ENCODE measurements at places on chromosomes 3 and 15.

- no peak for DNase-seq
These were observed 22.4 kb upstream of the ALDH1A2 start for GRCh38 chr15:58087871-58088270.

- no peak for DNase-seq
These were observed 14.6 kb upstream of the FANCD2 start for GRCh38 chr3:10011631-10012030.

- no peak for DNase-seq
These were observed 39.8 kb upstream of the SPRED1 start for GRCh38 chr15:38212729-38213351.

- DNase-seq, result no peak
These were observed 53.7 kb upstream of the TRAK1 start for GRCh38 chr3:42037318-42037945.

DNA sequence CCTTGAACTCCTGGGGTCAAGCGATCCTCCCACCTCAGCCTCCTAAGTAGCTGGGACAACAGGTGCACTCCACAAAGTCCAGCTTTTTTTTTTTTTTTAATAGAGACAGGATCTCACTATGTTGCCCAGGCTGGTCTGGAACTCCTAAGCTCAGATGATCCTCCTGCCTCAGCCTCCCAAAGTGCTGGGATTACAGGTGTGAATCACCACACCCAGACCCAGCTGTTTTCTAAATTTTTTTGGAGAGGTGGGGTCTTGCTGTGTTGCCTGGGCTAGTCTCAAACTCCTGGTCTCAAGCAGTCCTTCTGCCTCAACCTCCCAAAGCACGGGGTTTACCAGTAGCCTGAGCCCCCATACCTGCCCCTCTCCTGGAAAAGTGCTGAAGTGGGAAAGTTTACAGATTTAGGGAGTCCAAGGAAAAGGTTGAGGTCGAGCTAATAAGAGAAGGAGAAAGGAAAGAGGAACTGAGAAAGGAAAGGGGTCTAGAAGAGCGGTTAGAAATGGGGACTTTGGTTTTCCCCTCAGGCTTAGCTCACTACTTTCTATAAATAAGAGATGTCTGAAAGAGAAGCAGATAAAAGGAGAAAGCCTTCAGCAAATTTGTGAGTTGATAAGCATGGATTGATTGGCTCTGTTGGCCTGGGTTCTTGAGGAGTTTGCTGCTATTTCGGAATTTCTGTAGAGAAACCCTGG lies 23.6 kb downstream of the UBE2E1 start:
- no peak for DNase-seq

- no peak for DNase-seq
These were observed 33.9 kb downstream of the RNU5B-1 start for GRCh38 chr15:65338366-65338765.

DNA sequence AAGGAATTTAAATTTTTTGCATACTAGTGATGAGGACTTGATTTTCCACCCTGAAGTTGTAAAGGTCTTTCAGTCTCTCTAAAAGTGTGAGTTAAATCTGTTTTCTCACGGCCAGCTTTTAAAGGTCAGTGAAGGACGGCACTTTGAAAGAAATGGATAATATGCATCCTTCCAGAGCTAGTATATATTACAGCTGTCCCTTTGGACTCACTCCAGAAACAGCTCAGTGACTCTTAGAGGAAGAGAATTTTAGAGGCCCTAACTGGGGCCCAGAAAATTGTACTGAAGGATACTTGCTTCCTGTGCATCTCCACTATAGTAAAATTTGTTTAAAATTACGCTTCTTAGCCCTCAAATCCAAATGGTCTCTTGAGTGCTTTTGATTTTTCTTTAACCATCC lies 41.6 kb downstream of the PIK3CA start:
- DNase-seq, result no peak

GRCh38 chr3:9876991-9877390 lies 3.1 kb downstream of the CIDEC start:
- DNase-seq, result no peak

GRCh38 chr15:94230883-94231722 lies at the start of gene MCTP2:
Gene MCTP2, plus strand, starts transcription at chr15:94231561. Its CDS starts 66,705 bp downstream, at chr15:94298266.
- peak; percentile 79 for DNase-seq

- DNase-seq, result no peak
These were observed 5.1 kb downstream of the PRC1 start for GRCh38 chr15:90989040-90989768.

- no peak for DNase-seq
These were observed 271.3 kb upstream of the TPRG1 start for GRCh38 chr3:188900421-188900951.

DNA sequence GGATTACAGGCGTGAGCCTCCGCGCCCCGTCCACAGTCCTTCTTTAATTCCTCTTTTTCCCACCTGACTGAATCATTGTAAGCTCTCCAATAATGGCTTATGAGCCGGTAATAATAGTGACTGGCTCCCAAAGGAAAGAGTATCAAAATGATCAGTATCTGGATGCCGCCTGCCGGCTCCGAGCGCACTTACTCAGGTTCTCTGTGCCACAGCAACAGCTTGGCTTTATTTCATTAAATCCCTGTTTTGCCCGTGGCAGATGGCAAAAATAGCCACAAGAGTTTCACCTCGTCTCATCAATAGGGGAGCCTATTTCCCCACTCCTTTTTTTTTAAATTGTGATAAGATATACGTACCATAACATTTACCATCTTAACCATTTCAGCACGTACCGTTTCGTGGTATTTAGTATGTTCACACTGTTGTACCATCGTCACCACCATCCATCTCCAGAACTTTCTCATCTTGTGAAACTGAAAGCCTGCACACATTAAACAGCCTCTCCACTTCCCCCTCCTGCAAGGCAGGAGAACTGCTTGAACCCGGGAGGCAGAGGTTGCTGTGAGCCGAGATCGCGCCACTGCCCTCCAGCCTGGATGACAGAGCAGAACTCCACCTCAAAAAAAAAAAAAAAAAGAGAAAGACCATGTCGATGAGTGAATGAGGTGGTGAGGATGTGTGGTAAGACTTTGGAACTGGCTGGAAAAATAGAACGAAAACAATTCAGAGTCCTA lies 80.7 kb upstream of the DLG1 start:
- no peak for DNase-seq

- no peak for DNase-seq
These were observed 101.8 kb upstream of the ALDH1A3 start for GRCh38 chr15:100777821-100778220.

DNA sequence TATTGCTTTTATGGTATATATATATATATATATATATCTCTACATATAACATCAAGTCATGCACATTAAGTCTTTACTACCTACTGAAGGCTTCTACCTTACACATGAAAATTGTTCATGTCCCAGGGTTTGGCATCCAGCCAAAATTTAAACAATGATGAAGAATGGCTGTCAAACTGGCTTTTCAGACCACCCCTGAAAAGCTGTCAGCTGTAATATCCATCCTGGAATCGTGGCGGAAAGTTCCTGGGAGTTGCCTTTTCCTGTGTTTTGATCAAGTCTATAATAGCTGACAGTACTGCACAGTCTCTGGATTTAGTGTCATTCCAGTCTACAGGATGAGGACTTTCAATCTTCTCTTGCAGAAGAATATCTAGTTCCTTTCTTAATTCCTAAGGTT lies 48.3 kb downstream of the DHX36 start:
- no peak for DNase-seq

GRCh38 chr3:46626039-46626438 lies 13.7 kb downstream of the FAM240A start:
- DNase-seq, result no peak

- DNase-seq, result peak; percentile 35
These were observed 627 bp downstream of the NT5DC2 start for GRCh38 chr3:52532838-52533622.
